ENCODE measurements at places on chromosomes 2 and 18. TPM values are rescaled to one million over a fixed set of nuclear protein-coding genes. Genes with fewer than 3 reads are reported as not detected.

SLC23A3 gene
- total RNA-seq, result 0.09 TPM

ALPI gene
- not detected for total RNA-seq

GALNT14 gene
- 1.1 TPM for total RNA-seq

CNDP1 gene
- total RNA-seq, result not detected

PCARE gene
- total RNA-seq, result 0.49 TPM

EHD3 gene
- 17.6 TPM for total RNA-seq

- peaks cover 22% of the 10 kb centered on the region for H3K27me3 ChIP-seq
- no peak overlapping the region for H3K4me3 ChIP-seq
- H3K27ac ChIP-seq, result no peak overlapping the region
- no peaks in the 10 kb centered on the region for H3K36me3 ChIP-seq
- no peak for DNase-seq
These were observed 18.4 kb upstream of the SPRED2 start for GRCh38 chr2:65450810-65451209.

DNA sequence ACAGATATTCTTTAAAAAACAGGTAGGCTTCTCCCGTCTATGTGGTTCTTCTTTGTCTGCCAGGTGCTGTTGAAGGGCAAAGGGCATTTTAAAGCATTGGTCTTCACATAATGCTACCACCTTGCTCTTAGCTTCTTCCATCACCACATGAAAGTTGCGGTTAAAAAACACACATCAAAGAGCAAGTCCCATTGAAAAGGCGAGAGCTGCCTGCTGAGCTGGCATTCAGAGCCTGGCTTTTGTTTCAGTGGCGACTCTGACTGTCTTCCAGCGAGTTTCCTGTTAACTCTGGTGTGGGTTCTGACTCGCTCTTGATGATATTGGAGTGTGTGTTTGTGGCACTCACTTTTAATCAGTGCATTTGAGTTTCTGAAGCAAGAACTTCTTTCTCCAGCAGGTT lies 624.9 kb upstream of the FANCL start:
- no peak overlapping the region for H3K4me3 ChIP-seq
- no peaks in the 10 kb centered on the region for H3K36me3 ChIP-seq
- no peaks in the 10 kb centered on the region for H3K4me1 ChIP-seq
- no peak overlapping the region for H3K27ac ChIP-seq
- DNase-seq, result peak; percentile 3

DNA sequence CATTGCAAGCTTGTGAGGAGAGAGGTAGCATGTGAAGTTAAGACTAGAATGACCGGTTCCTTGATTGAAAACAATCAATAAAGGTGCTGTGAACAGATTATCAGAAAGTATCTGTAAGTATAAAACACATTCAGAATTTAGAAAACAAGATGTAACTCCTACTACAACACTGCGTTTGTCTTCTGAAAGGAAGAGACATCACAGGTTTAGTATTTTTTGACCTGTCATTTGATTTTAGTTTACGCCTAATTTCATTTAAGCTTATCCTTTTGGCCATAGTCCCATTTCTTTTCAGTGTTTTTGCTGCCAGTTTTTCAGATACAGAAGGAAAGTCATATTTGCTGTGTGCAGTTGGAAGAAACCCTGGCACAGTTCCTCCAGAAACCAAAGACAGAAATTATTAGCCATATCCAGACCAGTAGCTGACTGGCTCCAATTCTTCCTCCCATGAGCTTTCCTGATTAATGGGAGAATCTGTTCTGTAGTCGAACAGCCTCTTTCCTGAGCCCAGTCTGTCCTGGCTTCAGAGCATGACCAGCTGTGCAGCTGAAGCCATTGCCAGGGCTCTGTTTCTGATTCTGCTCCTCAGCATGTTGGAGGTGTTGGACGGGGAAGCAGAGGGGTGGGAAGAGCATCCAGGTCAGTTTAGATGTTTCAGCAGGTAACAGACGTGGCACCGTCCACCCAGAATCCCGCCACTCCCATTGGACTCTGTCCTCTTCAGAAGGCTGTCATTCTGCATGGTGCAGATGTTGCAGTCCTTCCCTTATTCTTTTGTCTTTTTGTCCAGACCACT lies 61.0 kb downstream of the CRIM1 start:
- H3K4me1 ChIP-seq, result no peaks in the 10 kb centered on the region
- no peak for DNase-seq
- no peaks in the 10 kb centered on the region for H3K36me3 ChIP-seq
- no peak overlapping the region for H3K27ac ChIP-seq

GRCh38 chr2:23566241-23567142 lies 181.5 kb downstream of the KLHL29 start:
- no peaks in the 10 kb centered on the region for H3K27me3 ChIP-seq
- peak; percentile 19 for DNase-seq
- H3K4me1 ChIP-seq, result peaks cover 10% of the 10 kb centered on the region
- no peaks in the 10 kb centered on the region for H3K36me3 ChIP-seq
- H3K27ac ChIP-seq, result no peak overlapping the region

DNA sequence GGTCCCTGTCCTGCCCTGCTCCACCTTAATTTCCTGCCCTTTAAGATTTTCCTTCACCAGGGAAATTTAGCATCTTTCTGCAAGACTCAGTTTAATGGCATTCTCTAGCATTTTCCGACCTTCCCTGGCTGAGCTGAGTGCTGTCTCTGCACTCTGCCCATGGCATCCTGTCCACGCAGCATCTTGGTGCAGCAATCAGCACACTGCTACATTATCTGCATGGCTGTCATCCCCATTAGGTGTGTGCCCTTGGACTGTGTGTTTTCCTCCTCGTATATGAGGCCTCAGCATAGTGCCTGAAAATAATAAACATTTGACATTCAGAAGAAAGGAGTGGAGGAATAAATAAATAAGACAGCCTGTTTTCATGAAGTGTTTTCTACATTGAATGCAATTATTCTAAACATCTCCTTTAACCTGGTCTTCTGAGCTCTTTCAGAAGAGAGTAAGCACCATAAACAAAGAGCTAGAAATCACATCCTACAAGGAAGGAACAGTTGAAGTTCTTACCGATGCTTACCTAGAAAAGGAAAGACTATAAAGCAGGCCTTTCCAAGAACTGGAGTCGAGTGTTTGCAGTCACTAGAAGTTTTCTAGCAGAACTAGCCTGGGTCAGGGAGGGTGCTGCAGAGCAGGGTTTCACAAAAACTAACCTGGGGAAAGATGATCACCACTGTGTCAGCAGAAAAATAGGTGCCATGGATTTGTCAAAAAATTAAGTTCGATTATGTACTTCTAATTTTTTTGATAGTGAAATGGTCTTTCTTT lies 131.4 kb upstream of the ITGB6 start:
- H3K27me3 ChIP-seq, result no peaks in the 10 kb centered on the region
- H3K36me3 ChIP-seq, result no peaks in the 10 kb centered on the region
- no peak overlapping the region for H3K4me3 ChIP-seq
- peak overlapping the region; percentile 88 for H3K27ac ChIP-seq
- H3K4me1 ChIP-seq, result peaks cover 70% of the 10 kb centered on the region

- H3K4me3 ChIP-seq, result no peak overlapping the region
- no peaks in the 10 kb centered on the region for H3K27me3 ChIP-seq
- H3K27ac ChIP-seq, result peak overlapping the region; percentile 92
- H3K36me3 ChIP-seq, result peaks cover 11% of the 10 kb centered on the region
- H3K4me1 ChIP-seq, result peaks cover 27% of the 10 kb centered on the region
These were observed 21.6 kb upstream of the FLACC1 start for GRCh38 chr2:201378496-201379397.

GRCh38 chr2:75500633-75501032 lies 60.1 kb downstream of the EVA1A start:
- H3K27ac ChIP-seq, result no peak overlapping the region
- no peaks in the 10 kb centered on the region for H3K27me3 ChIP-seq
- no peak overlapping the region for H3K4me3 ChIP-seq
- DNase-seq, result no peak
- H3K36me3 ChIP-seq, result no peaks in the 10 kb centered on the region

DNA sequence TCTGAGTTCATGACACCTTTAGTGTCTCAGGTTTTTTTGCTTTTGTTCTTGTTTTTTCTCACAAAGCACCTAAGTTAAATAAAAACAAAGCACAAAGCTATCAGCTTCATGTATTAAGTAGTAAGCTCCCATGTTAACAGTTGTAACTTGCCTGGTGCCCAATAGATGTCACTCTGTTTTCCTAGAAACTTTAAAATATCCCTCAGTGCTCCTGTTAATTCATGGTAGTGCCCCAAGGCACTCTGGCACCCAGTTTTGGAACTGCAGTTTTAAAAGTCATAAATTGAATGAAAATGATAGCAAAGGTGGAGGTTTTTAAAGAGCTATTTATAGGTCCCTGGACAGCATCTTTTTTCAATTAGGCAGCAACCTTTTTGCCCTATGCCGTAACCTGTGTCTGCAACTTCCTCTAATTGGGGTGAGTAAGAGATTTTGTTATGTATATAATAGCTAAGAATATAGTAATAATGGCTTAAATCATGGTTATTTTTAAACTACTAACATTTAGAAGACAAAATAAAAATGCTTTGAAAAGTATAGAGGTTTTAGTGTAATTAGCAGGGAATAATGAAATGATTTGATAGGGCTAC lies 555.0 kb upstream of the TMEFF2 start:
- H3K36me3 ChIP-seq, result no peaks in the 10 kb centered on the region
- no peak overlapping the region for H3K4me3 ChIP-seq
- no peaks in the 10 kb centered on the region for H3K27me3 ChIP-seq
- H3K27ac ChIP-seq, result no peak overlapping the region
- no peaks in the 10 kb centered on the region for H3K4me1 ChIP-seq
- peak; percentile 3 for DNase-seq

DNA sequence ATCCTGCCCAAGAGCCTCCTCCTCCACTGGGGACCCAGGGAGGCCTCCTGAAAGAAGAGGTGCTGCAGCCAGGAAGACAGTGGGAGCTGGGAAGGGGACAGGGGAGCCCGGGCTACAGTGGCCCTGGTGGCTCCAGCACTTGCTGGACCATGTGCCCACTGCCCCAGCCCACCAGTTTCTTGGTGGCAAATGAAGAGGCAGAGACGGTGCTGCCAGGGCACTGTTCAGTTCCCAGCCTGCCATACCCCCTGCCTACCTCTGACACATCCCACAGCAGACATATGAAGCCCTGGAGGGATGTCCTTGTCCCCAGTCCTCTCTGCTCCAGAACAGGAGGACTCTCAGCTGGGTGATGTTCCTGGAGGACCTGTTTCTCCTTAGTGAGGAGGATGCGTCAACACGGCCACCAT lies 3.7 kb downstream of the RAMP1 start:
- H3K27me3 ChIP-seq, result peaks cover 42% of the 10 kb centered on the region
- H3K27ac ChIP-seq, result no peak overlapping the region
- H3K36me3 ChIP-seq, result no peaks in the 10 kb centered on the region
- no peak overlapping the region for H3K4me3 ChIP-seq
- no peak for DNase-seq

GRCh38 chr2:86036669-86037138 lies 69.0 kb downstream of the POLR1A start:
- no peak for DNase-seq
- no peak overlapping the region for H3K27ac ChIP-seq
- H3K27me3 ChIP-seq, result no peaks in the 10 kb centered on the region

GRCh38 chr2:137173463-137173862 lies 408.1 kb downstream of the THSD7B start:
- H3K27ac ChIP-seq, result no peak overlapping the region
- peak; percentile 82 for DNase-seq
- H3K36me3 ChIP-seq, result no peaks in the 10 kb centered on the region
- no peaks in the 10 kb centered on the region for H3K4me1 ChIP-seq

- no peak overlapping the region for H3K4me3 ChIP-seq
- H3K27ac ChIP-seq, result no peak overlapping the region
- H3K4me1 ChIP-seq, result peaks cover 11% of the 10 kb centered on the region
- no peak for DNase-seq
- peaks cover 29% of the 10 kb centered on the region for H3K36me3 ChIP-seq
These were observed 100.4 kb downstream of the CCDC141 start for GRCh38 chr2:178949584-178949983.

GRCh38 chr18:57921708-57922107 lies 118.6 kb upstream of the ATP8B1 start:
- DNase-seq, result no peak
- H3K36me3 ChIP-seq, result no peaks in the 10 kb centered on the region
- H3K27me3 ChIP-seq, result no peaks in the 10 kb centered on the region
- no peak overlapping the region for H3K4me3 ChIP-seq

DNA sequence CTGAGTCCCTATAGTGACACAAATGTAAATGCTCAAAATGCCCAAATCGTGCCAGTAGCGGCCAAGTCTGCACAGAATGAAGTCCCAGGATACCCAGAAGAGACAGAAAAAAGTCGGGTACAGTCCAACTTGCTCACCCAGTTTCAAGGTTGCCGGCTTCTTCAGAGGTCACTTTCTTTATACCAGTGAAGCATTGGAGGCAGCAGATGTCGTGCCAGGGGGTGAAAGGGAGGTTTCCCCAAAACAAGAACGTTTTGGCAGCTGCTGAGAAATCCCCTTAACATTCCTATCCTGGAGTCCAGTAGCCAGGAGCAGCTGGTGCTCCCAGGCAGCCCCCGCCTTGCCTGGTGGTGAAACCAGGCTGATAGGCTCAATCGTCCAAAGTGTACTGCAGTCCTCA lies 58.1 kb upstream of the MCFD2 start:
- no peaks in the 10 kb centered on the region for H3K4me1 ChIP-seq
- no peaks in the 10 kb centered on the region for H3K27me3 ChIP-seq
- H3K27ac ChIP-seq, result no peak overlapping the region
- H3K4me3 ChIP-seq, result no peak overlapping the region
